Large intestine (tissue), 12 donors: ENCODE measurements at places on chromosomes 11 and 22.
A peak's percentile ranks its signal among the peaks of the same experiment; 100 is the strongest.

DNA sequence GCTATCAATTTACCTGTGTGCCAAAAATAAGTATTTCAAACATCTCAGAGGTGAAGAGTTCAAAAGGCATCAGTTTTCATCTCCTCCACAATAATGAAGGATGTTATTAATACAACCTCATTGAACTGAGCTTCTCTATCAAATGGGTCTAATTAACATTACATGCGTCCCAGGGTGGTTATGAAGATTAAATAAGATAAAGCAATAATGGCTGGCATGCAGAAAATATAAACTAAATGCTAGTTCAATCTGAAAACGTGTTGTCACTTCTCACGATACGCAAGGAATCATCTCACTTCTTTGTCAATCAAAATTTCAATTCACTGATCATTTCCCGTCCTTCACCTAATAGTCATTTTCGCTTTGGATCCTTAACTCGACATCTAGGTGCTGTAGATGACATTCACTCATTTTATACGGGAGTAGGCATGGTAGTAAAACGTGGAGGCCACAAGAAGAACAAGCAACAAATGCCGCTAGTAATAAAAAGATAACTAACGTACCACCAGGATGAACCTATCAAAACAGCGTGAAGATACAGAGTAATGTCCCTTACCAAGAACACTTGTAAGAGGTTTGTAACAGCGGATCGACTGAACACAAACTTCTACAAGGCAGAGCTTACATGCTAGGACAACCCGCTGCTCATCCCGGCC is 918 bp downstream of the CHORDC1 start:
- DNase-seq: no peak

DNA sequence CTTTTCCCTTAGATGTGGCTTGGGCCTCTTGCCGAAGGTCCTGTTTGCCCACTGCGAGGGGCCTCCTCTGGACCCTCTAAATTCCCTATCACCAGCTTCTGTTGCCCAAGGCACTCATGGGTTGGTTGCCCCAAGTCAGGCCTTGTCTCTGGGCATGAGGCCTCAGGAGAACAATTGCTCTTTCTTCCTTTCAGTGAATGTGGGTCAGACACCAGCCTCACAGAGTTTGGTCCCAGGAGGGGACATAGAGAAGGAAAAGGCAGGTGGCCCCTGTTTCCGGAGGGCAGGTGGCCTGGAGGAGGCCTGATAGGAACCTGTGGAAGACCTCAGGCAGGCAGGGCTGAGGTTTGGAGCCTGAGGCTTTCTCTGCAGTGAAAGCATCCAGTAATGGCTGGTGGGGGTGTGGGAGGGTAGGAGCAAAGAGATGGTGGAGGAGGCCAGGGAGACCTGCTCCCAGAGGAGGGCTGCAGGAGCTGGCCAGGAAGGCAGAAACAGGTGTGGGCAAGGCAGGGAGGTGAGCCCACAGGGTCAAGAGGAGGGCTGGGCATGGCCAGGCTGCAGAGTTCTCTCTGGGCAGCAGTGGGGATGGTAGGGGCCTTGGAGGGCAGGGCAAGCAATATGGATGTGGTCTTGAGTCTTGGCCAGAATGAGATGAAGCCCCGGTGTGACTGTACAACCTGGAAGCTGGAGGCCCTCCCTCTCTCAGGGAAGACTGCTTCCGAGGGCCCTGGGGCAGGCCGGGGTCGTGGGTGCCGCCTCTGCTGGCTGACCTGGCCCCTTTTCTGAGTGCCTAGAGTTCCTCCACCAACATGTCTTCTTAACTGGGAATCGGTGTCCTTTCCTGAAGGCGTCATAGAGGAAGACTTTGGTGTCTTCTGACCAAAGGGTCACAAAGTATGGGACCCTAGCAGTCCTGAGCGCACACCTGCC is 28.0 kb upstream of the LMO1 start:
- DNase-seq: no peak

DNA sequence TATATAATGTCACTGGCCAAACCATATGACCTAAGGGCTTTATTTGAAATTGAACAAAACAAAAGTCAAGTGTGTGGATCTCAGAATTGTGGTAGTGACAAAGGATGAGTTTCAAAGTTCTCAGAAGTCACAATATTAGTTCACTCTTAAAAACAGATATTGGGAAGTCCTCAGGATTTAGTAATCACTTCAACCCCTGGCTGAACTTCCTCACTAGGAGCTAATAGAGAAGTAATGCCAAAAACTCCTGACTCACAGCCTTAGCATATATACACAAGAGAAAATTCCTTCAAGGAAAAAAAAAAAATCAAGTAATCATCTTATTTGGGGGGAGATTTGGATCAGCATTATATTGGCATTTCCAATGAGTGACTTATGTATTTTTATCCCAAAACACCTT is 75.6 kb upstream of the APOA1 start:
- DNase-seq: no peak

DNA sequence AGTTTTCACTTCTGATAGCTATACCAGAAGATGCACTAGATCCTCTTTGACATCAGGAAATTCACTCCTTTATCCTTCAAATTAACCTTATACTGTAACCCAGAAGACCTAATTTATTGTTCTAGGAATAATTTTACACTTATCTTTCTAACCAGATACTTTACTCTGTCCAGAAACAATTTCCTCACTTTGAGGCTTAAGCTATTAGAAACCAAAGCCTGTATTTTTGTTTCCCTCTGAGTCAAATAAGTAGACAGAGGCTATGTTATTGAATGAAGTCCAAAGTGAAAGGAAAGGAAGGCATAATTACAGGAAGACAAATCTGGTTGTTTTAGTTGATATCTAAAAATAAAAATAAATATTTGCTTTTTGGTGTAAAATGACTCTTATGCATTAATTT is 2.2 kb downstream of the OR51V1 start:
- DNase-seq: no peak

- DNase-seq: no peak
Measured at GRCh38 chr22:46012182-46012880, 35.4 kb upstream of the WNT7B start.

DNA sequence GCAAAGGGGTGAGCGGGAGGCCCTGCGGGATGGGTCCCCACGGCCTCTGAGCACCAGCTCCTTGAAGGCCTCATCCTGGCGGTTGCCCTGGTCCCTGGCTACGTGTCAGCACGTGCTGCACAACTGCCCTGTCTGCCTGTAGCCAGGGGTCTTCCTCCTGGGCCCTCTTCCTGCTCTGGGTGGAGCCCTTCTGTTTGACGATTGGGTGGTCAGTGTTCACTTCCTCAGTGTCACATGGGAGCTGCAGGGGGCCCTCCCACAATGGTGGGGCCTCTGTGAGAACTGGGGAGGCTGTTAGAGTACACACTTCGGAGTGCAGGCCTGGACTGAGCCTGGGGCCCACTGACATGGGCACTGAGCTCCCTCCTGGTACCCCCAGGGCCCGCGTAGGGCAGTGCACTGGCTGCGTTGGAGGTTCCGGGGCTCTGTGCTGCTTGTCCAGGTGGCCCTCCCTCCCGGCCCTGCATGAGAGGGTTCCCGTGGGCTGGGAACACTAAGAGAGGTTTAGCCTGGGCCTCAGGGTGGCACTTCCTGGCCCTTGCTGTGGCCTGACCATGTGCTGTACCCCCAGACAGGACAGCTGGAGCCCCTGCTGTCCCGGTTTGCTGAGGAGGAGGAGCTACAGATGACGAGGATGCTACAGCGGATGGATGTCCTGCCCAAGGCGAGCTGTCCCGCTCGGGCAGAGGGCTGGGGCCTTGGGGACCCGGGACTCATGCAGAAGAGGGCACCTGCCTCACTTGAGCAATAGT is 13.8 kb downstream of the DGCR6L start:
- no peak for DNase-seq

- no peak for DNase-seq
Measured at GRCh38 chr11:66907751-66908630, 50.2 kb downstream of the PC start.

- no peak for DNase-seq
Measured at GRCh38 chr22:36466258-36466657, 15.2 kb downstream of the TXN2 start.

GRCh38 chr11:43758927-43759326 is 78.4 kb downstream of the HSD17B12 start:
- DNase-seq: no peak

DNA sequence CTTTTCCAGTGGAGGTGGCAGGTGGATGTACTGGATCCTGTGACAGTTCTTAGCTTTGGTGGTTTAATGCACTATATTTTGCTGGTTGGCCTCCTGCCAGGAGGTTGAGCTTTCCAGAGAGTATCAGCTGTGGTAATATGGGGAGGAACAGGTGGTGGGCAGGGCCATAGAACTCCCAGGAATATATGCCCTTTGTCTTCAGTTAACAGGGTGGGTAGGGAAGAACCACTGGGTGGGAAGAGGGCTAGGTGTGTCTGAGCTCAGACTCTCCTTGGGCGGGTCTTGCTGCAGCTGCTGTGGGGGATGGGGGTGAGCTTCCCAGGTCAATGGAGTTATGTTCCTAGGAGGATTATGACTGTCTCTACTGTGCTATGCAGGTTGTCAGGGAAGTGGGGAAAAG is 203.8 kb downstream of the DLG2 start:
- DNase-seq: peak; percentile 29

- no peak for DNase-seq
Measured at GRCh38 chr22:23574877-23575276, 5.2 kb downstream of the IGLL1 start.

GRCh38 chr11:93519179-93519578 is 24.0 kb downstream of the SMCO4 start:
- no peak for DNase-seq

GRCh38 chr11:131644204-131644795 is 273.9 kb downstream of the NTM start:
- DNase-seq: no peak

GRCh38 chr22:20140107-20140445 is 8.5 kb downstream of the ZDHHC8 start:
- no peak for DNase-seq

GRCh38 chr11:69489031-69489745 is 7.7 kb downstream of the LINC01488 start:
- DNase-seq: no peak

- DNase-seq: peak; percentile 61
Measured at GRCh38 chr11:6625156-6625831, 6.1 kb upstream of the TPP1 start.

DNA sequence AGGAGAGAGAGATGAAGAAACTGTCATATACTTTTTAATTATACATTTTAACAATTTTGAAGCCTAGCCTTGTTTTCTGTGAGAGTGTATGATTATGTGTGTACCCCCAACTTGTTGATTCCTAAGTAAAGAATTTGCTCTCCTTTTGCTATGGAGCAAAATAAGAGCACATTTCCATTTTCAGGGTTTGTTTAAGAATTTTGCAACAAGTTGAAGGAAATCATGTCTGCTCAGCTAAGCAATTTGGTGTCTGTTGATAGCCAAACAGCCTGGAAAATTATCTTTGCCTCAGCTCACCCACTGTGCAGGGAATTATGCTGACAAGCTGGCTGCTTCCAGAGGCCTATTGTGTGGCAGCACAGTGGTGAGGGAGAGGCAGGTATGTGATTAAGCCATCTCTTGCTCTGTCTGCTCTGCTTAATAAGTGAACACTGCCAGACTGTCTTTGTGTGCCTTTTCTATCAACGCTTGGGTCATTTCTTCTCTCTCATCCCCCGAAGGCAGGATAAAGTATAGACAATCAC is 135.1 kb upstream of the TTC12 start:
- DNase-seq: no peak

DNA sequence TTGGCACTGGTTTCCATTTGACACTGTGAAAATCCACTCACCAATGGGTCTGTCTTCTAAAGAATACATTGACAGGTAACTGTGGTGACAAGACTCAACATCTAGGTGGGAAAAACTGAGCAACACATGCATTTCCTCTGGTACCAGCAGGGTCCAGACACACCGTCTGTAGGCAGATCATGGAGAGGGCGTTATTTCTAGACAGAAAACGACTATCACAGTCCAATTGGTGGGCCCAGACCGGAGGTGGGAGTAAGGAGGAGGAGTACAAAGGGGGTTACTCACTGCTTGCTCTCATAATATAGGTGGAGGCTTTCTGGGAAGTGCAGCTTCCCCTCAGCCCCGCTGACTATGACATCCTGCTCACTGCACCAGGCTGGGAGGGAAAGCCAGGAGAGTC is 9.9 kb downstream of the OVCH2 start:
- DNase-seq: no peak

DNA sequence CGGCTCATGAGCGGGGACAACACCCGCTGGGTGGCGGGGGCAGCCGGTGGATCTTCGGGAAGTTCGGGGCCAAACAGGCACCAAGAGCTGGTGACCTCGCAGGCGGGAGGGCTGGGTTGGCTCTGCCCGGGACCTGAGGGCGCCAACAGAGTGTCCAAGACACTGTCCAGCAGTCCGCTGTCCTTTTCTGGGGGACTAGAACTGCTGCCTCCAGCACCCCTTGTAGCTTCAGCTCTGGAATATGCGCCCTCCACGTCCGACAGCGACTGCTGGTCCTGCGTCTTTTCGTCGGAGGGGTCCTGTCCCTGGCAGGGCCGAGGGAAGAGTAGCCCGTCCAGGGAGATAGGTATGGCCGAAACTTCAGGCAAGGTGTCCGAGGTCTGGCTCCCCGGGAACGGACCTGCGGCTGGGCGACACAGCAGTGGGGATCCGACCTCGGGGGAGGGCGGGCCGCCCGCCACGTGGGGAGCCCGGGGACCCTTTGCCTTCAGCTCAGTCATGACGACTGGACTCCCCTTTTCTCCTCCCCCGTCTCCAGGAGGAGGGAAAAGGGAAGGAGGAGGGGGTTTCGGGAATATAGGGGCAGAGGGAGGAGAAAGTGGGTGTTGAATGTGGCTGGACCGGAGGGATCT is 926 bp downstream of the PGR start:
- no peak for DNase-seq

GRCh38 chr22:42964994-42965699 is 49.8 kb downstream of the PACSIN2 start:
- no peak for DNase-seq

- no peak for DNase-seq
Measured at GRCh38 chr22:45187891-45188290, 24.2 kb downstream of the NUP50 start.

DNA sequence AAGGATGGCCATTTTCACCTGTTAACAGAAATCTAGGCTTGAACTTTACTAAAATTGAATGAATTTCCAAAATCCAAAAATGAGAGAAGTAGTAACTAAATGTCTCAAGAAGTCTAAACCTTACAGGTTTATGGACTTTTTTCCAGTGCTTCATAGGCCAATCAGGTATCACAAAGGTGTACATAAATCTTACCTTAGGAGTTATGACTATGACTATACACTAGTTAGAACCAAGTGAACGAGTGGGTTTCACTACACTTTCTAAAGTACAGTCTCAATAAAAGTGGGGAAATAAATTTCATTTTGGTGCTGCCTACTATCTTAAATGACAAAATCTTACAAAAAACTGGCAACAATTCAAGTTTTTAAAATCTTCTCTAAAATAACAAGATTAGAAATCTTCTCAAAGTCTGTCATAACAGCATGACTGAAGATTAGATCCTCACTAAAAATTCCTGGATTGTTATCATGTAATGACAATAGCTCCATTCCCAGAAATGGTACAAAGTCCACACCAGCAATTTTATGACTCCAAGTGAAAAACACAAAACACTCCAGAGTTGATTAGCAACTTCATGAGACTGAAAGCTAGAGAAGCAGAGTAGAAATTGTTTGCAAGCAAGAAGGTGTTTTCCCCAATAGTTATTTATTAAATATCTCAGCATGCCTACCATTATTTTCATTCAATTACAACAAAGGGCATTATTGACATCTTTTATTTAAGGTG is 20.9 kb downstream of the SOX6 start:
- peak; percentile 90 for DNase-seq

GRCh38 chr22:47335460-47335859 is 573.0 kb downstream of the TBC1D22A start:
- DNase-seq: no peak

- DNase-seq: no peak
Measured at GRCh38 chr22:47914481-47915097, 1152.1 kb downstream of the TBC1D22A start.
